ENCODE measurements at places on chromosomes 7 and 10. TPM values are rescaled to one million over a fixed set of nuclear protein-coding genes. Genes with fewer than 3 reads are reported as not detected.

GLRX3 gene
- total RNA-seq = 90.9 TPM

CLEC2L gene
- total RNA-seq = not detected

VWDE gene
- total RNA-seq = not detected

- no peak for DNase-seq
- no peak overlapping the region for H3K4me3 ChIP-seq
- H3K4me1 ChIP-seq = no peaks in the 10 kb centered on the region
- H3K27ac ChIP-seq = no peak overlapping the region
- no peaks in the 10 kb centered on the region for H3K27me3 ChIP-seq
- H3K36me3 ChIP-seq = no peaks in the 10 kb centered on the region
Observed at GRCh38 chr10:106734220-106734619, 430.3 kb downstream of the SORCS1 start.

GRCh38 chr10:49168831-49169500 lies 19.2 kb downstream of the TMEM273 start:
- H3K27ac ChIP-seq = no peak overlapping the region
- no peaks in the 10 kb centered on the region for H3K27me3 ChIP-seq
- H3K36me3 ChIP-seq = no peaks in the 10 kb centered on the region
- H3K4me3 ChIP-seq = no peak overlapping the region

DNA sequence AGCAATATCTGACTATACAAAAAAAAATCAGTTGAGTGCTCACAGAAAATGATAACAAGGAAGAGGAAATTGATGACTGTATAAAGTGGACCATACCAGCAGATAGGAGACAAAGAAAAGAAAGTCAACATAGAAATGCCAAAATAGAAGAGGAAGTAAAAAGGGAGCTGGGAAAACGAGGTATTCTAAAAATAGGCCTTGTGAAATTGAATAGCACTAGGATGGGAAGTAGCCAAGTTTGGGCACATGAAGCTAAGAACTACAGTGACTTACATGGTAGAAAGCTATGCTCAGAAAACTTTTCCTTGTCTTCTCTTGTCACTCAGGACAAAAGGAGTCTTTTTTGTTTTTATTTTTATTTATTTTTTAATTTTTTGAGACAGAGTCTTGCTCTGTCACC lies 76.2 kb upstream of the APBB1IP start:
- no peaks in the 10 kb centered on the region for H3K36me3 ChIP-seq
- H3K27ac ChIP-seq = no peak overlapping the region
- no peaks in the 10 kb centered on the region for H3K27me3 ChIP-seq
- H3K4me3 ChIP-seq = no peak overlapping the region
- no peak for DNase-seq

DNA sequence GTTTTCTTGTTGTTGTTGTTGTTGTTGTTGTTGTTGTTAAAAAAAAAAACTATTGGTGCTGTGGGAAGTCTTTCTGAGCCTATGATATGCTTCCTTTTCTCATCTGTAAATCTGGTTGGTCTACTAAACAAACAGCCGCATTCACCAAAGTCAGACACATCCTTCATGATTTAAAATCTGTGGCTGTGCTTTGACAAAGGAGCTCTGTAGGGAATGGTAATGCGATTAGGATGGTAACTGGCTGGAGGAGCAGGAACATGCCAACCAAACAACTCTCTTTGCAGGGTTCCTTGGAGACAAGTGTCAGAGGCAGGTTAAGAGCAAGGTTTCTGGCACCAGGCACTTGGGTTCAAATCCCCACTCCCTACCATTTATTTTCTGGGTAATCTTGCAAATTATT lies 14.9 kb upstream of the SP4 start:
- DNase-seq = no peak
- H3K27me3 ChIP-seq = no peaks in the 10 kb centered on the region
- H3K27ac ChIP-seq = no peak overlapping the region
- H3K4me3 ChIP-seq = no peak overlapping the region
